Right kidney (tissue), 9 donors: ENCODE measurements at places on chromosomes 2 and 18.
A peak's percentile ranks its signal among the peaks of the same experiment; 100 is the strongest.

DNA sequence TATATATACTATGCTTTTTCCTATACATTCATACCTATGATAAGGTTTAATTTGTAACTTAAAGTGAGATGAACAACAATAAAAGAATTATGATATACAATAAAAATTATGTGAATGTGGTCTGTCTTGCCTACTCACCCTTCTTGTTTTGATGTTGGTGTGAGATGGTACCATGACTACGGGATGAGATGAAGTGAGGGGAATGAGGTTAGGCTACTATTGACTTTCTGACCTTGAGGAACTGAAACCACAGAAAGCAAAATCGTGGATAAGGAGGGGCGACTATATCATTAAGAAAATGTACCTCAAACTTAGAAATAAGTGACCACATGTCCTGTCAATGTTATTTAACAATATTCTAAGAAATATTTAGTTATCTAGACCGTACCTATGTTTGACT lies 103.9 kb upstream of the PPP1CB start:
- DNase-seq, result no peak

GRCh38 chr2:105842555-105842954 lies 97.8 kb downstream of the NCK2 start:
- no peak for DNase-seq

GRCh38 chr2:176140513-176141317 lies 10.6 kb upstream of the HOXD4 start:
- peak; percentile 98 for DNase-seq

- DNase-seq, result no peak
These were observed 99.5 kb downstream of the USP40 start for GRCh38 chr2:233466991-233467603.

DNA sequence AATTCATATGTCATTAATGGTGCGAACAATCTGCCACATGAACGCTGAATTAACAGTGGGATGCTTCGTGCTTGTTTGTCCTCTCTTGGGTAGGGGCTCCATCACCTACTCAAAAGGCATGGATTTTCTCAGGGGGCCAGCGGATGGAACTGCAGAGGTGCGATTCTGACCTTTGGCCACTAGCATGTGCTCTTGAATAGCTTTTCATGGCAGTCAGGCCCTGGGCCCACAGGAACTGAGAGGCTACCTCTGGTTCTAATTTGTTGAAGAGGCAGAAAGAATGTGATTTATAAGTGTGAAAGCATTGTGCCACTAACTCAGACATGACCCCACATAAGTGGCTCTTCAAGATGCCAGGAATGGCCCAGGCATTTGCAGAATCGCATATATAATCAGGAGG lies 283.2 kb downstream of the INSIG2 start:
- no peak for DNase-seq

- no peak for DNase-seq
These were observed 19.3 kb upstream of the MGAT5 start for GRCh38 chr2:134234535-134234934.

GRCh38 chr2:150532879-150533278 lies 45.4 kb upstream of the RND3 start:
- no peak for DNase-seq

DNA sequence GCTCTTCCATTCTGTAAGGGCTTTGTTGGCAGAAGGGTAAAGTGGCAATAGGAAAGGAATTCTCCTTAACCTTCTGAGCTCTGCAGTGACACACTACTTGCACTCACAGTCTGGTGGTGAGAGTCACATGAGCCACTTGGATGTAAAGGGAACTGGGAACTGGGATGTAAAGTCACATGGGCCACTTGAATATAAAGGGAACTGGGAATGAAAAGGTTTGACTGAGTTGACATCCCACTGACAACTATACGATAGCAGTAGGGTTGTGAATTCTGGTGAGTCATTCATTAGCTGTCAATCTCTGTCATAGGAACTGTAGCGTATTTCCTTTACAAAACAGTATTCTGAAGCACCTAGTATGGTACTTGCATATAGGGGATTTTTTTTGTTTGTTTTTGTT lies 5.5 kb downstream of the RPE start:
- no peak for DNase-seq

- DNase-seq, result no peak
These were observed 444.4 kb upstream of the CELF4 start for GRCh38 chr18:38010037-38010436.

- no peak for DNase-seq
These were observed 120.3 kb downstream of the UXS1 start for GRCh38 chr2:106073678-106074406.

DNA sequence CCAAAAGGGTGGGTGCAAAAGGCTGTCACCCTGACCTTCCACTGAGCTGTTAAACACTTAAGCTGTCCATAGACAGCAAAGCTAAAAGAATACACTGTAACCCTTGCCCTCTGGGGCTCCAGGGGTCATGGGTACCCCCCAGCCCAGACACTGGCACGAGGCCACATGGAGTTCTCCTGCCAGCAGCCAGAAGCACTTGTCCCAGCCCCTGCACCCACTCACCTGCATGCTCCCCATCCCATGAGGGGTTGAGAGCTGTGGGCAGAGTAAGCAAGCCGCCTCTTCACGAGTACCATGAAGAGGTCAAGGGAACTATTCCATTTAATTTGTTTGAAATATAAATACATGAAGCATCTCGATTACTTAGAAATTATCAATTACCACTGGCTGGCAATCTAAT lies 867.1 kb upstream of the ZEB2 start:
- no peak for DNase-seq

DNA sequence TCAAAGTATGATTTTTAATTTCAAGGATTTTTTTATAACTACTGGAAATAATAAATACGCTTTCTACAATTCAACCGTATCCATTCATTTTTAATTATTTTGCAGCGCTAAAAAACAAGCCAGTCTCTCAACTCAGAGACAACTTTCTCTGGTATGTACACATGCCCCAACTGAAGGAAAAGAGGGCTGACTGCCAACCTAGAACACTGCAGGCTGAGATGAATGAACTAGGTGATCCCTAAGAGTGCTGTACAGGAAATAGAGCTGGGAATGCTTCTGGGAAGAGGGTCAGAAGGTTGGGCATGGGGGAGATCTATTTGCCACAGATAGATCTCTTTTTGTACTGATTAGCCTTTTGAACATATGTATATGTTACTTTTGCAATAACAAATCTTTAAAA lies 460.1 kb downstream of the NR4A2 start:
- DNase-seq, result no peak

DNA sequence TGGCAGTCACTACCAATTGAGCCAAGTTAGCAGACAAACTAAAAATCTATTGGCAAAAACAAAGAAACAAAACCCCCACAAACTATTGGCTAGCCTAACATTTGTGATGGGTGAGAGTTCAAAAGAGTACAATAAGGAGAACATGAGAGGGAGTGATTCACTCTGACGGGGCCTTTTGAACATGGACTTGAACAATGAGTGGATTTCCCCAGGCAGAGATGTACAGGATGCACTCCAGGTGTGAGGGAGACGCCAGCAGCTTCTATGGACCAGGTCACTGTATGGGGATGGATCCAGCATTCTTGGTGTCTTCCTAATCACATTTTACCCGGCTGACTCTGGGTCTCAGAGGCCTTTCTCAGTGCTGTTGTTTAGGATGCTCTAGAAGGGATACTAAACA lies 167.5 kb upstream of the SMAD2 start:
- no peak for DNase-seq

GRCh38 chr2:88006912-88007439 lies 9.4 kb downstream of the RNU2-63P start:
- no peak for DNase-seq
